ENCODE measurements at places on chromosomes 3 and 15.
A peak's percentile ranks its signal among the peaks of the same experiment; 100 is the strongest.

DNA sequence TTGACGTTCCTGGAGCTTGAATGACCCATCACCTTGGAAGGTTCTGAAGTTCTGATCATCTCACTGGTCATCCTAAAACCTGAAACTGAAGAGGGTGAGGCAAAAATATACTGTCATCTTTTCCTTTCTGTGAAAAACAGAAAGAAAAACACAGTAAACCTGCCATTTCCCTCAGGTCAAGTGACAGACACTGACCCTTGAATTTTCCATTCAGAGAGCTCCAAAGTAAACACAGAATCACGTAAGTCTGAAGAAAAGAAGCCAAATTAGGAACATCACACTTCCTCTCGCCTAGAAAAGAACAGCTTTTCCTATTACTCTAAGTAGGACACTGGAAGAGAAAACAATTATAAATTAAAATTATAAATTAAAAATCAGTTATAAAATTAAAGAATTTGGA, 78.7 kb upstream of the TGFBR2 start:
- no peak for DNase-seq

- no peak for DNase-seq
Observed at GRCh38 chr3:165346503-165346902, 150.3 kb upstream of the SLITRK3 start.

DNA sequence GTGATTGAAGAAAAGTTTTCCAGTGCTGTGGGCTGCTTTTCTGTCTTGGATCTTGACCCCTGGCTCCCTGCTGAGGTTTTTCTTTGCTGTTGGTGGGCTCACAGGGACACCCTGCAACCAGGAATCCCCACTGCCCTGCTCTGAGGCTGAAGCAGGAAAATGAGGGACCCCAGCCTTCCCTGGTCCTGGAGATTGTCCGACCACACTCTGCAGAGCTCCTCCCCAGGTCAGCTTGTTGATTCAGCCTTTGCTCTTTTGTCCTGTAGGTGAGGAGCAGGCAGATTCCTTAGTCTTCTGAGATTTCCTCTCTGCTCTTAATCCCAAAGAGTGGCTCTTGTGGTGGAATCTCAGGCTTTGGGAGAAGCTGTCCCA, 194.5 kb downstream of the RPLP1 start:
- no peak for DNase-seq

GRCh38 chr3:134333522-134334181, 40.6 kb downstream of the AMOTL2 start:
- peak; percentile 85 for DNase-seq

DNA sequence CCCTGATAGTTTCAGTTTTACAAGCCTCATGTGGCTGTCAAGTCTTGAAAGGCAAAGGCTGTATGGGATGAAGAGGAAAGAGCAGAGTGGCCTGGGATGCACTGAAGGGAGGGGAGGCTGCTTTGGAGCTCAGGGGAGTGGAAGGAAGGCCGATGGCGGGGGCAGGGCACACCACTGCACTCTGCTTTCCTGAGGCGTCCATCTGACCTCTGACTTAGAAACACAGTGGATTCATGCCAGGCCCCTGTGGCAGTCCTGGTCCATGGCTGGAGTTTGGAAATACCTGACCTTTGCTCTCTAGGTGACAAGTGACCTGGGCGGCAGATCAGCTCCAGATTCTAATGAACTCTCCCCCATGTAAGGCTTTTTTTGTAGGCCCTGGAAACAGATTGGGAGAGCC, 19.0 kb downstream of the FAH start:
- DNase-seq = no peak

- DNase-seq = no peak
Observed at GRCh38 chr3:81279481-81280379, 481.7 kb downstream of the GBE1 start.

DNA sequence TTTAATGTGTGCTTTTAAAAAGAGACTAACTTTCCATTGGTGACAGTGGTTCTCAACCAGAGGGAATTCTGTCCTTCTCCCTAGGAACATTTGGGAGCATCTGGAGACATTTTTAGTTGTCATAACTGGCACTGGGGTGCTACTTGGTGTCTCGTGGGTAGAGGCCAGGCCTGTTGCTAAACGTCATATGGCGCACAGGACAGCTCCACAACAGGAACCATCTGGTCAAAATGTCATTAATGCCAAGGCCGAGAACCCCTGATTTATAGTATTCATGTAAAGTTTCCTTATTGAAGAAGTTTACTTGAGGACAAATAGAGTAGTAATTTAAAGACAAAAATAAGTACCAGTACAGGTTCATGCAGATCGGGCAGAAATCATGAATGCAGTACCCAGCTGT, 164.2 kb downstream of the FEZF2 start:
- no peak for DNase-seq

DNA sequence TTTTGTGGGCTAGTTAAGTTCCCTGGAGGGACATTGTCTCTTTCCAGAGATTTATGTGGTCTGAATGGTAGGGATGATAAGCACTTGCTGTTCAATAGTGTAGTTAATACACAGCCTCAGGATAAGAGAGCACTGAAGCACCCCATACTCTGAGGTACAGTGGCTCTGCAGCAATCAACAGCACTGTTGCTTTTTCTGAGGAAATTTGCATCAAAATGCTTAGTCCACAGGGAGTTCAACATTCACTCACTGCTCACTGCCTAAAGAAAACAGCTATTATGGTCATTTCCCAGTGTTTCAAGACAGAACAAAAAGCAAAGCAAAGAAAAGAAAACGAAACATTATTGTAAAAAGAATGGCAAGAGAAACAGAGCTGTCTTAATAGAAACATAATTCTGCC, 441.9 kb downstream of the PLOD2 start:
- DNase-seq = no peak

- DNase-seq = no peak
Observed at GRCh38 chr3:63774781-63775180, 44.3 kb upstream of the C3orf49 start.

DNA sequence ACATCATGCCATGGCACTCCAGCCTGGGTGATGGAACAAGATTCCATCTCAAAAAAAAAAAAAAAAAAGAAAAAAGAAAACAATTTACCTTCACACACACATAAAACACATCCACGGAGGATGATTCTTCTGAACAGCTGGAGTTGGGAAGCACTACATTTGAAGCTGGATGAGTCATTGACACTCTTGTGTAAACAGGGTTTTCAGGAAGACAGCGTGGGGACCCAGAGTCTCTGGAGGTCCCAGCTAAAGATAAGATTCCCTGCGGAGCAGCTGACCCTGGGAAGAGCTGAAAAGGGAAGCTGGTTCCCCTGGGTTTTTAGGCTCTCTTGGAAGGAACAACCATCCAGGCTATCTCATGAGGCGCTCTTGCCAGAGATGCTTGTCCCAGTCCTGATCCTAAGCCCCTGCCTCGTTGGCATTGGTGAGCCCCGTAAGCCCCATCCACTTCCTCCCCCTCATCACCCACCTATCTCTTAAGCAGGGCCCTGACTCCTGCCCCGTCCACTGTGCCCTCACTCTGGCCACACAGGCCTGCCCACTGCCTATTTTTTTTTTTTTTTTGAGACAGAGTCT, 32.0 kb upstream of the FURIN start:
- peak; percentile 77 for DNase-seq

DNA sequence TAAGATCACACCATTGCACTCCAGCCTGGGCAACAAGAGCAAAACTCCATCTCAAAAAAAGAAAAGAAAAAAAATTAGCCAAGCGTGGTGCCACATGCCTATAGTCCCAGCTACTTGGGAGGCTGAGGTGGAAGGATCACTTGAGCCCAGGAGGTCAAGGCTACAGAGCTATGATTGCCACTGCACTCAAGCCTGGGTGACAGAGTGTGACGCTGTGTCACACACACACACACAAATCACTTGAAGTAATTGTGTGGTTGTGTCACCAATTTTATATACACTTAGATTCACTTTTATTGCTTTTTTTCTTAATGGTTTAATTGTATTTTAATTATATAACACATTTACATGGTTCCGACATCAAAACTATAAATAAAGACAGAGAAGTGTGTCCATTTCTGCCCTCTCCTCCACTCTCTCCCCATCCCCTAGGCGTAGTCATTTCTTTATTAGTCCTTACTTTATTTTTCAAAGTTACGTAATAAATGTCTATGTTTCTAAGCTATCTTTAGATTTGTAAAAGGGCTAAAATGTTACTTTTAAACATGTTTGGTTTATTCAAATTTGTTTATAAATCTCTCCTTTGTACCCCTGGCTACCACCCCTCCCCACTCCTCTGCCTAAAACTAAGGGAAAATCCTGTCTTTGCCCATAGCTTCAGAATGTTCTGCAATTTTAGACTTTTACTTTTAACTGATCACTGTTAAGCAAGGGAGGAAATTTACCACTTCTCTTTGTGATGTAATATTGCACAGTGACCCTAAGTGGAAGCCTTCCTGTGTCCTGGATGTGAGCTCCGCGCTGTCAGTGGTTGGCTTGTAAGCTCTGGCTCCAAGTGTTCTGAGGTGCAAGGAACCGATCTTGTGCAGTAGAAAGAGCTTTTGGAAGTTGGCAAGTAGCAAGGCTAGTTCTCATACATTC, 10.8 kb upstream of the VILL start:
- no peak for DNase-seq

DNA sequence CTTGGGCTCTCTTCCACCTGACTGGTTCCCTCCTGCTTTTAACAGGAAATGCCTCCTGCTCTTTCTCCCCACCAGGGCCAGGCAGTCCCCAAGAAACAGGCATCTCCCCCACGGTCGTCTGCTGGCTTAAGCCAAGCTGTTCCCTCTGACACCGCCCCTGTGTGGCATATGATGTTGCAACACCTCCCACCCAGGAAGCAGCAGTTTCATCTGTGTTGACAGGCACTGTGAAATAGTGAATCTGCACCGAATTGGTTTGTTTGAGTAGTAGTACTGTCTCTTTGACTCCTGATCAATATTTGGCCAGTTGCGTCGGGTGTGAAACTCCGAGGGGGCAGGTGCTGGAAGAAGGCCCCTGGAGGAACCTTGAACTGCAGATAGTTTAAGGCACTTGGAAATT, 188.8 kb downstream of the FEZF2 start:
- DNase-seq = no peak

DNA sequence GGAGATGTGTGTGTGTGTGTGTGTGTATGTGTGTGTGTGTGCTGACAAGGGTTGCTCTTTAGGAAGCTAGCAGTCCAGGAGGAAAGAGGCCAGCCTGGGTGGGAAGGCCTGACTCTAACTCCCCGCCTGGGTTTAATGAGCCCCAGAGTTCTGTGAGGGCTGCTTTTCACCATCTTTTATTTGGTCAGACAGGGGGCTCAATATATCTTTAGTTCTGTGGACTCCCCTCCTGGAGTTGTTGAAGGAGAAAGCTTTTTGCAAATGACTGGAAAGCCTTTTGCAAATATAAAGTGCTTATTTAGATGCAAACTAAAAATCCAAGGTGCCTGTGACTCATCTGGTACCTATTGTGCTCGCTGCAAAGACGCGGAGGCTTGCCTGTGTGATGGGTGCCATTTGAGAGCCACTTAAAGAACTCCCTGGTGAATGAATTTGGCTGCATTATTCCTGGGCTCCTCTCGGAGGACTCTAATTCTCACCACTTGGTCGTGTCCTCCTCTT, 24.5 kb downstream of the DRD3 start:
- DNase-seq = no peak

- DNase-seq = no peak
Observed at GRCh38 chr3:97713634-97714033, 50.9 kb upstream of the ARL6 start.

GRCh38 chr15:39499042-39499441, 81.8 kb upstream of the THBS1 start:
- no peak for DNase-seq

GRCh38 chr3:159951540-159951939, 37.1 kb upstream of the IL12A start:
- no peak for DNase-seq

GRCh38 chr3:195859061-195859845, 47.5 kb upstream of the MUC4 start:
- peak; percentile 45 for DNase-seq

- no peak for DNase-seq
Observed at GRCh38 chr3:38602576-38603250, 46.8 kb downstream of the SCN5A start.

- DNase-seq = no peak
Observed at GRCh38 chr15:97841558-97841957, 118.9 kb upstream of the ARRDC4 start.

DNA sequence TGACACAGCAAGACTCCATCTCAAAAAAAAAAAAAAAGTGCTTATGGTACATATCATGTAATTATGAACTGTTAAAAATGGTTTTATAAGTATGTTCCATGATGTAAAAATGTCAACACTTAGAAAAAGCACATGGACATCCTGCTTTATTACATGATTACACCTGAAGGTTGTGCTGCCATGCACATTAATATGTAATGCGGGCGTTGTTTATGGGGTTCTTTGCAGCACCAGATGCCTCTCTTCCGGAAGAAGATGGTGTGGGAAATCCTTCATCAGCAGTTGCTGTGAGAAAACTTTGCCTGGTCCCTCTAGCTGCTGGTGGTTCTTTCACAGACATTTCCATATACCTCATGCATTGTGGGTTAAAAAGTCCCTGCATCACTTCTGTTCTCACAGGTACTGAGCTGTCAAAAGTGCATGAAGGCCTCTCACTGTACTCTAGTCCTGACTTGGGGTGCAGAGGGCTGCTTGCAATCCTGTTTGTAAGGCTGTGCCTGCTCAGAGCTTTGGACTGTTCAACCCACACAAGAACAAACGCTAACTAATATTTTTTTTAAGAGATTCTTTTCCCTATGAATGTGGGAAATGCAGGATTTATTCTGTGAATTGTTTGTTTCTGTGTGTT, 43.6 kb downstream of the SENP2 start:
- DNase-seq = no peak

DNA sequence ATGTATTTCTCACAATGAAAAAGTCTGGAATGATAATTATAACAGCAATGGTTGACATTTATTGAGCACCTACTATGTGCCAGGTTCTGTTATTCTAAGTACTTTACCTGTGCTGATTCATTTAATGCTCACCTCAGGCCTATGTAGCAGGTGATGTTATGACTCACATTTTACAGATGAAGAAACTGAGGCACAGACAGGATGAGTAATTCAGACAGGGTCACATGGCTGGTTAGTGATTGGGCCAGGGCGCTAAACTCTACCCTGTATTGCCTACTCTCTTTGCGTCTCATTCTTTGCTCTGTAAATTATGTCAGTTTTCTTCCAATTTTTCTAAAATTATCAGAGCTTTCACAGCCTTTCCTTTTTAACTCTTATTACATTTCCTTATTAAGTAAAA, 98.3 kb downstream of the PIK3R4 start:
- DNase-seq = no peak

DNA sequence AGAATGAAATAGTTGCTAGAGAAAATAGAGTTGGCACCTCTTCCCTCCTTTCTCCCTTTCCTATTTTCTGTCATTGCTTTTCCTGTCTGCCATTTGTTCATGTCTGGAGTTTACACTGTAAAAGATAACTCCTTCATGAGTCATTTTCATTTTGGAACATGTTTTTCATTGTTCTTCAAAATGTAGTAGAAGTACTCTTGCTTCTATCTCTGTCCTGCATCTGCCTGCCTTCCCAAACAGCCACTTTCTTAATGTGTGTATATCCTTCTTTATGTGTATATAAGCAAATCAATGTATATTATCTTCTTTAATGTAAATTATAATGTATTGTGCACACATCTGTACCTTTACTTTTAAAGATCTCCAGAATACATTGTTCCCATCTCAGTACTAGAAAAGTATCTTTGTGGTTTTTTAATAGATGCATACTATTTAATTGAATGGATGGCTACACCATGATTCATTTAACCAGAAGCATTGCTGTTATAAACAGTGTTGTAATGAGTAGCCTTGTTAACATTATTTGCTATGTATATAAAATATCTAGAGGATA, 41.1 kb downstream of the TSC22D2 start:
- no peak for DNase-seq

- no peak for DNase-seq
Observed at GRCh38 chr15:32878342-32878741, 160.5 kb downstream of the GREM1 start.

- DNase-seq = no peak
Observed at GRCh38 chr15:67156834-67157233, 91.4 kb downstream of the SMAD3 start.
